ENCODE measurements at places on chromosomes 3 and 15.

GRCh38 chr15:23690450-23690852 is 3.3 kb upstream of the NDN start:
- peak; percentile 73 for DNase-seq

DNA sequence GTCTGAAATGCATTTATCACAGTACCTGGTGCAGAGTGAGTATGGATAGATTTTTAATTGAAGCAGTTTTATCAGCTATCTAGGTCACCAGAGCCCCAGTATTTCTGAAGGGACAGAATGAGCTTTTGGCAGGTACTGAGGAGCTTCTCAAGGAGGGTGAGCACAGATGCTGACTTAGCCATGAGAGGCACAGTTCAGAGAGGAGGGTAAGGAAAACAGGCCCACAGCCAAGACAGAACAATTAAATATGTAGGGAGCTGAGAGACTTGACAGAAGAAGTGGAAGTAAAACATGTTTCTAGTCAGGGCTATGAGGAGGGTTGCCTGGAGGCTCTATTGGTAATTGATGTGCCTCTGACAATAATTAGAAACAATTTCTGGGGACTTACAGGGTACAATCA is 20.1 kb downstream of the ZNF80 start:
- no peak for DNase-seq

DNA sequence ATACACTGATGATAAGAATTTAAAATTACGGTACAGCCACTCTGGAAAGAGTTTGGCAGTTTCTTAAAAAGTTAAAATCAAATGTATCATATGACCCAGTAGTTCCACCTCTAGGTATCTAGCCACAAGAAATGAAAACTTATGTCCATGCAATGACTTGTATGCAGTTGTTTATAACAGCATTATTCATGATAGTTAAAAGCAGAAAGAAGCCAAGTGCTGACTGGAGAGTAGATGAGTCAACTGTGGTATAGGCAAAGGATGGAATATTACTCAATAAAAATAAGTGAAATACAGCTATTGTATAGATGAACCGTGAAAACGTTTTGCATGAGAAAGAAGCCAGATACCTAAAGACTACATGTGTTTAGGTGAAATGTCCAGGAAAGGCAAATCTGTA is 14.8 kb downstream of the GPR87 start:
- no peak for DNase-seq

DNA sequence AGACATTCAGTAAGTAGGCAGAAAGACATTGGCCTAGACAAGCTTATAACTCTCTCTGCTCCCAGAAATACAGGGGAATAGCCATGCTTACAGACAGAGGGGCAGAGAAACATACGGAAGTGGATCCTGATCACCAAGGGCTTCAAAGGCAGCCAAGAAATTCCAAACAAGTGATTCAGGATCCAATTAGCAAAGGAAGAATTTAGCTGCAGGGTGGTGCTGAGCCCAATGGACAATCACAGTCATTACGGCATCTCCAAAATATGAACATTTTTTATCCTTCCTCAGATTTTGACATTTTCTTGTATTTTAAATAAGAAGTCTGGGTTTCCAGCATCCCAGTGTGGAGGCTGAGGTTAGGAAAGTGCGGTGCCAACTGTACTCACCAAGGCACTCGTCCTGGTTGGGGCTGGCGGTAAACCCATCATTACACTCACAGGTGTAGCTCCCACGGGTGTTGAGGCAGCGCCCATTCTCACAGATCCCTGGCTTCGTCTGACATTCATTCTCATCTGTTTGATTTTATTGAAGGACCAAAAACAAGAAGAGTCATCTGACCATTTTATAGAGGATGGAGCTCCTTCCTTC is 96.8 kb downstream of the DUT start:
- no peak for DNase-seq

- DNase-seq: no peak
Observed at GRCh38 chr3:36178018-36178417, 202.3 kb upstream of the STAC start.

DNA sequence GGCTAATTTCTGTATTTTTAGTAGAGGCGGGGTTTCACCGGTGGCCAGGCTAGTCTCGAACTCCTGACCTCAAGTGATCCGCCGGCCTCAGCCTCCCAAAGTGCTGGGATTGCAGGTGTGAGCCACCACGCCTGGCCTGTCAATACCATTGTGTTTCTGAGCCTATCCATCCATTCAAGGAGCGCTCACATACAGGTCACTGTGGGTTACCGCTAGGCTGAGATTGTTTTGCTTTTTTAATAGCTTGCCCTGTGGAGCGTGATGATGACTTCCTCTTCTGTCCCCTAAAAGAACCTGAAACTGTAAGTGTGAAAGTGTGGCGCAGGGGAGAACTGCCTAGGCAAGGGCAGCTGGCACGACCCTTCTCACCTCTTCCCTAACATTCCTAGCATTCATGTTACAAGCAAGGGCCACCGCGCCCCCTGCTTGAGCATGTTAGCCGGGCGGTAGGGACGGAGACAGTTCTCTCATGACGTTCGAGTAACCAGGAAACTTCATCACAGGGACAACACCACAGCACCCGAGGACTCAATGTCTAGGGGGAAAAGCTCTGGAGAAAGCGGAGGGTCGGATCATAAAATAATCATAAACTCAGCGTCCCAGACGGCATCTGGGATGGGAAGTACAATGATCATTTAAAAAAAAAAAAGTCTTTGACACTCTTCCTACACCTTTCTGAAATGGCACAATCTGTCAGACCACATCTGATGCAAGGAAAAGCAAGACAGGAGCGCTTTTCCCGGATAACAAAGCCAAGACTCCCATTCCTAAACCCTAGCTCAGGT is 790 bp downstream of the LAMP3 start:
- DNase-seq: peak; percentile 58

GRCh38 chr15:49606594-49606993 is 14.0 kb downstream of the FAM227B start:
- no peak for DNase-seq

DNA sequence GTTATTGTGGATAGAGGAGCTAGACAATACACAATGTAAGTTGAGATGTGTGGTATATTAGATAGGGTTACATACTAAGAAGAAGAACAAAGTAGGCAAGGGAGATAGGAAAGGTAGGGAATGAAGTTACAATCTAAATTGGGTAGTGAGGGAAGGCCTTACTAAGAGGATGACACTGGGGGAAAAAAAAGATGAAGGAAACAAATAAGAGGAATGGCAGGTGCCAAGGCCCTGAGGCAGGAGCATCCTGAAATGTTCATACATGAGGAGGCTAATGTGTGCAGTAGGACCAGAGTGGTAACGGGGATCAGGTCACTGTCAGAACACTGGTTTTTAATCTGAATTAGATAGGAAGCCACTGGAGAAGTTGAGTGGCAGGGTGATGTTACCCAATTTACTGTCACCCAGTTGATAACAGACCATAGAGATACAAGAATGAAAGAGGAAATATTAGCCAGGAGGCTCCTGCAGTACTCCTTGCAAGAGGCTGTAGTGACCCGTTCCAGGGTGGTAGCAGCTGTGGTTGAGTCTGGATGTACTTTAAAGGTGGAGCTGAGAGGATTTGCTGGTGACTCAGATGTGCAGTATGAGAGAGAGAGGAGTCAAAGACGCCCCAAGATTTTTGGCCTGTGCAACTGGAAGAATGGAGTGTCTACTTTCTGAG is 14.4 kb downstream of the RTP1 start:
- DNase-seq: no peak
